ENCODE measurements at places on chromosomes 2 and 18.

GRCh38 chr2:85501248-85501647 lies 37.7 kb upstream of the MAT2A start:
- no peak for DNase-seq

- DNase-seq, result no peak
These were observed 834 bp upstream of the BUB1 start for GRCh38 chr2:110678457-110679336.

DNA sequence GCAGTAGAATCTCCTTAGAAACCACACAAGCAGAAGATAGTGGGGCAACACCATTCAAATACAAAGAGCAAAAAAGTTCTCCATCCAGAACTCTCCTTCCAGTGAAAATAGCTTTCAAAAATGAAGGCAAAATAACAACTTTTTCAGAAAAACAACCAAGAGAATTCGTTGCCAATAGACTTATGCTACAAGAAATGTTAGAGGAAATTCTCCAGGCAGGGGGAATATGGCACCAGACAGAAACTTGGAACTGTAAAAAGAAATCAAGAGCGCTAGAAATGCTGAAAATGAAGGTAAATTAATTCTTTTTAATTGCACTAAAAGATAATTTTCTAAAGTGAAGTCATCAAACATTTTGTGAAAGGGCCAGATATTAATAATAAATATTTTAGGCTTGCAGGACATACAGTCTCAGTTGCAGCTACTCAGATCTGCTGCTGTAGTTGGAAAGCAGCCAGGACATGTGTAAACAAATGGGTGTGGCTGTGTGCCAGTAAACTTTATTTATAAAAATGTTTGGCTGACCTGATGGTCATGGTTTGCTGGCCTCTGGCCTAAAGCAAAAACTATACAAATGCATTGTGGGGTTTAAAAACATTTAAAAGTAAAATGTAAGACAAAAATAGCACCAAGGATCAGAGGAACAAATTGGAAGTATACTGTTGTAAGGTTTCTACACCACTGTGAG lies 73.7 kb upstream of the TGFA start:
- DNase-seq, result no peak

DNA sequence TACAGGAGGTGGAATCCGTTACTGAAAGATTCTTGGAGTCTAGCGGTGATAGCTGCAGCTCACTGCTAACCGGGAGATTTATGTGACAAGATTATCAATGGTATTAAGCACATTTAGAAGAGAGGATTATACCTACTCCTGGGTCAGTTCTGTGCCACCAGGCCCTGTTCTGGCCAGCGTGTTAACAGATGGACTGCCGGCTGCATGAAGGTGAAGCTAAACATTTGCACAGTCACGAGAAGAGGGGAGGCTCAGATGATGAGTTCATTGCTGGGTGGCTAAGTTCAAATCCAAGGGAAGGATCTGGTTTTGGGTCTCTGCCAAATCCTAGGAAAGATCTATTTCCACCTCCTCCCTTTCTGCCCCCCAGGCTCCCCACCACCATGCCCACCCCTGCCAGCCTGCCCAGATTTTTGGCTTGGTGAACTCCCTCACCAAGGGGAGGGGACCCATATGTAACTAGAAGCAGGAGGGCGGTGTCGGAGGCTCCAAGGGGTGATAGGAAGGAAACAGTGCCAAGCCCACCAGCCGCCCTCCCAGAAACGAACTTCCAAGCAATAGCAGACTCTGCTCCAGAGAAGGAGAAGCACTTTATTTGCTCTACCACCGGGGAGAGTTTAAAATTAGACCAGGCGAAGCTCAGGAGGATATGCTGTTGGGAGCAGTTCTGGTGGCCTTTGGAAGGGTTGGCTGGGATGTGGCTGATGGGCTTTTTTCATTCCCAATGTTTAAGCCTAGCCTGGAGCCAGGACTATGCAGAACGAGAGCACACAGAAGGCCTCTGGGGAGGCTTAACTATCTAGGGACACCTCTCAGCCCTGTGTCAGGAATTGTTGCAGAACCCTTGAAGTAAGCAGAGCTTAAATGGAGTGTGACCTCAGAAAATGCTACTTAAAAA lies 200.5 kb downstream of the KLHL29 start:
- DNase-seq, result no peak

DNA sequence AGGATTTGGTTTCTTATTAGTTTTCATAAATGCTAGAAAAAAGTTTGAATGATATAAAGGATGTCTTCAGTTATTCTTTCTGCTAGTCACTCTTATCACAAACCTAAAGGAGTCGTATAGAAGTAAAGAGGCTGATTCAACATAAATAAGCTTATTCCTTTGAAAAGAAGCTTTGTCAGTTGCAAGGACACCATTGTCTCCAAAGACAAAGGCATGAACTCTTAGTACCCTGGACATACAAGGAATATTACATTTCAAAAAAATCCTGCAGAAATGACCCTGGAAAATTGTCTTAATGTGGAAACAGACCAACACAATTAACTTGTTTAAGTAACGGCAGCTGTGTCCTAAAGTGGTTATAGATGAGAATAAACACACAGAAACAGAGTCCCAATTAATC lies 528.0 kb downstream of the CPS1 start:
- no peak for DNase-seq

DNA sequence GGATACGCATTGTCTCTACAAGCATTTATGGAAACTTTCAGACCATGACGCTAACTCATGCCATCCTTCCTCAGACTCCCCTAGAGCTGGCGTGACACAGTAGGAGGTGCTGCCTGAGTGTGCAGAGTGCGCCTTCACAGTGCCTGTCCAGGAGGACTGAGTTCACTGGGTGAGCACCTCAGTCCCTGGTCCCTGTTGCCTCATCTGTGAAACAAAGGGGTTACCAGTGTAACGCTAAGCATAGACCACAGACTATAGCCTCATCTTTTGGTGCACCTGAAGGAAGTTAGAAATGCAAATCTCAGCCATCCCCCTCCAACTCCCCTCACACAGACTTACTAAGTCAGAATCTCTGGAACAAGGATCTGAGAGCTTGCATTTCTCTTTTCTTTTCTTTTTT lies 142.8 kb downstream of the TMEM17 start:
- no peak for DNase-seq

- no peak for DNase-seq
These were observed 630 bp downstream of the PPM1G start for GRCh38 chr2:27408601-27409320.

- no peak for DNase-seq
These were observed 1234.4 kb downstream of the CNTNAP5 start for GRCh38 chr2:125259451-125259850.

DNA sequence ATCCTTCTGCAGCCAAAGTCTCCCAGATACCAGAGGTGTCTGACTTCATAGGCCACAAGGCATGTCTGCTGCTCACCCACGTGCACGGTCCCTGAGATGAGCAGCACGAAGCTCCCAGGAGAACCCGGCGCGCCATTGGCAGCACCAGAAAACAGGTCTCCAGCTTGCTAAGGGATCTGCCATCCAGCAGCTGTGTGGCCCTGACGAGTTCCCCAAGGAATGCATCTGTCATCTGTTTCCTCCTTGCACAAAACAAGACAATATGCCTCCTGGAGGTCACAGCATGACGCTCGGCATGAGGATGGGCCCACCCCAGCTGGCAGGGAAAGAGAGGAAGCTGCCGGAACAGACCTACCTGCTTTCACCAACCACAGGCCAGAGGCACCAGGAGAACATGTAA lies 29.2 kb downstream of the HS6ST1 start:
- DNase-seq, result no peak

GRCh38 chr2:40512256-40512655 lies 60.4 kb upstream of the SLC8A1 start:
- no peak for DNase-seq

DNA sequence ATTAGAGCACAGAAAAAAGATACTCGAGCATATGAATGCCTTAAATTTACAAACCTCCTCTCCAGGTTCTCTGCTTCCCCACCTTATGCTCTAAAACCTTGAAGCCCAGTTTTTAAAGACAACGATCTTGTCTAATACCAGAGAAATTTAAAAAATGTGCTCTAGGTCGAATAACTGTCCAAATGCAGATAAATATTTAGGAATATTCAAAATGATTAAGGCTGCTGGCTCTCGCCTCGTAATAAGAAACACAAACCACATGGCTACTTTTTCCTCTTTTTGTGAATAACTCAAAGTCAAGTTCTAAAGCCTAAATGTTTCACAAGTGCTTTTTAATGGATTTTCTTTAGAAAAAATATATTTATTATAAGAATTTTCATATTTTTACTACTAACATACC lies 101.3 kb downstream of the SATB2 start:
- DNase-seq, result no peak

GRCh38 chr2:118865106-118865505 lies 17.7 kb upstream of the EN1 start:
- DNase-seq, result no peak

DNA sequence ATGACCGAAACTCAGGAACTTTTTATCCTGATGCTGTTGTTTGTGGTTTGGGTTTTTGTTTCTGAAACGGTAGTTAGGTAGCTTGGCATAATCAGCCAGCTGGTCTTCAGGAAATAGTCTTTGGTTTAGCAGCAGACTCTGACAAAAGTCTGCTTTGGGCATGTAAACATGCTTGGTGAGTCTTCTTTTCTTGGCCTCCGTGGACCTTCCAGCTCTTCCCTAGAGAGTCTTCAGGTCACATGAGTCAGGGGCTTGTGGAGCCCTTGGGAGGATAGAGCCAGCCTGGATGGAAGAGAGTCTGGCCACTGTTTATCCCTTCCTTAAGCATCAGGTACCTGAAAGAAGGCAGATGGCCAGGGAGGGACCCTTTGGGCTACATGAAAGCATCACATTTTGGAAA lies 154.5 kb downstream of the MGAT5 start:
- no peak for DNase-seq

GRCh38 chr2:196372811-196373664 lies 201.7 kb upstream of the STK17B start:
- no peak for DNase-seq

DNA sequence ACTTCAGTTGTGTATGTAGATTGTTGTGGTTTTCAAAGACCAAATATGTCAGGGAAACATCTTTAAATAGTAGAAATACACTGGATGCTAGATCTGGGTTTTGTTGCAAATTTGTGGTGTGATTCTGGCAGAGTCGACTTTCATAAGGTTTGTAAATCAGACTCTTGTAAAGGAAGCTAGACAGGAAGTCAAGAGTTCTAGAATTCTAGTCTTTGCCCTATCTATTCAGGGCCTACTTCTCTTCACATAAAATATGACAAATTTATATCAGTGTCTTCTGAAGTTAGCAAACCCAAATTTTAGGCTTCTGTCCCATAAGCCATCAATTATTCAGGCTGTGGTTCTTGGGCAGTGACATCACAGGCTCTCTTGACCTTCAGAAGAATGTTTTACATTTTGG lies 1579.2 kb upstream of the PIK3C3 start:
- DNase-seq, result no peak

- no peak for DNase-seq
These were observed 15.5 kb downstream of the MROH2A start for GRCh38 chr2:233793465-233794127.

DNA sequence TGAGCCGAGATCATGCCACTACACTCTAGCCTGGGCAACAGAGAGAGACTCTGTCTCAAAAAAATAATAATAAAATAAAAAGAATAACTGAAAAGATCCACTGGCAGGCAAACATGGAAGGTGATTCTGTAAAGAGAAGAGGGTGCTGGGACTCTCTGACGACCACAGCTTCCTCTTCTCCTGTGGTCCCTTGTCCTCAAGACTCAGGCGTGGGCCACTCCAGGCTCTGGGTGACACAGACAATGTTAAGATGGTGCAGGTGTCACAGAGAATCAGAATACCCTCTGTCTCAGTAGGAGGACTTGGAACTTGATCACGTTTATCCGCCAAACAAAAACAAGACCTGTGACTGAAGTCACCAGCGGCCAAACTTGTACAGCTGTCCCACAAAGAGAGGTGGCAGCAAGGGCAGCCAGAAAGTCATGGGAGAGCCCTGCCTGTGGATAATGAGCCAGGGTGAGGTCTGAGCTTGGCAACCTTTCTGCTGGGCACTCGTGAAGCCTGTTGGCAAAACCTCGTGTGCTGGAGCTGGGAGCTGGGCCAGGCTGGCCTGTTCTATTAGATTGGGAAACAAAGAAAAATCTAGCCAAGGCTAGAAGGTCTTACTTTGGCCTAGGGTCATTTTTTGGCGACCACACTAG lies 76.4 kb upstream of the ITGA6 start:
- no peak for DNase-seq

DNA sequence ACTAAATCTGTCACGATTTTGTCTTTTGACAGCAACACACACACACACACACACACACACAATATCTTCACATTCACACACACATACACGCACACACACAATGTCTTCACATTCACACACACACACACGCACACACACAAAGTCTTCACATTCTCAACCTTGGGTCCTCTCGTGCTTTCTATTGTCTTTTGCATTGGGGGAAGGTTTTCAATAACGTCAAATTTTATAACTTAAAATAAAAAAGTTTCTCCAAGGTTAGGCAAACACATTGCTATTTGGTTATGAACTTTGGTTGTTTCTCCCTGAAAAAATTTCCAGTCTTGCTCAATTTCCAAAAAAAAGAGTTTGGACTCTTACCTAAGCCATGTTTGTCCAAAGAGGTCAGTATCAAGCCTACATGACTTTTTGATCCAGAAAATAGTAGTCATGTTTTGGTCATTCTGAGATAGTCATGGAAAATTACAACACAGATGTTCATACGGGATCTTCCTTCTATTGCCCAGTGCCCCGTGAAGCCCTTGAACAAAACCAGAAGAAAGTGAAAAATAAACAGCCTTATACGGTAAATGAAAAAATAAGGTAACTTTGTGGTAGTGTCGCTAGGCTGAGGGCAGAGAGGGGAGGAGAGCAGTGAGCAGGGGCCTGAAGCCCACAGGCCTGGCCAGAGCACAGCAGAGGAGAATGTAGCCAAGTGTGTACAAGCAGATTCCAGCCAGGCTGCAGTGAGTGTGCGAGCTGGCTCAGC lies 542.8 kb upstream of the ID2 start:
- no peak for DNase-seq

- no peak for DNase-seq
These were observed 40.2 kb downstream of the ALK start for GRCh38 chr2:29881089-29881730.

GRCh38 chr2:54824567-54824966 lies 101.1 kb downstream of the EML6 start:
- no peak for DNase-seq

DNA sequence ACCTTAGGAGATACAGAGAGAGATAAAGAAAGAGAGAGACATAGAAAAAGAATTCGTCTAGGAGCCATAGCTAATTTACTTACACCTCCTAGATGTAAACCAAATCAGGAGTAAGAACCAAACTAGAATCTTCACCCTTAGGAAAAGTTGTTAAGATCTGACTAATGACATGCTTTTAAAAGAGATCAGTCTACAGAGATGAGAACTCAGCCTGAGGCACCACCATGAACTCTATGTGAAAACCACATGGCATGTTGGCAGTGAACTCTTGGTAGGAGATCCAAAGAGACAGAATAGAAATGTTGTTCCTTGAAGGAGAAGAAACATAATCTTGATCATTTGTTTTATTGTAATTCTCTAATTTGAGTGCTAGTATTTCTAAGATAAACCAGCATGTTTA lies 585.4 kb upstream of the ID2 start:
- no peak for DNase-seq

DNA sequence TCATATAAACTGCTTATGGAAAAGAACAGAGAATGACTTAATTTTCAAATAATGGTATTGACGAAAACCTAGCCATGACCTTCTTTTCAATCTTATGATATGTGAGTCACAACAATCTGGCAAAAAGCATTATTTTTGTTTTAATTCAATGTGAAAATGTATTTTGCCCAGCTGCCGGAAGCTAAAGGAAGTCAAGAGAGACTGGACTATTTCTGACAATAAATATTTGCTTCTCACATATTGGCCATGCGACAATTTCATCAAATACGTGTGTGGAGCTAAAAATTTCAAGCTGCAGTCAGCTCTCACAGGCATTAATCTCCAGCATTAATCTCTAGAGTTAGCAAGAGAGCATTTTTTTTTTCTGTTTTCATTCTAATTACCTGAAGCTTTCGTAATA lies 881.0 kb downstream of the CPS1 start:
- no peak for DNase-seq

All from stimulated activated CD4-positive, alpha-beta T cell treated with anti-CD3 and anti-CD28 coated beads, Interleukin-15, amount 100 ng/mL, for 1 hour (primary cell).